NCI-H526 treated with DMSO at 0.1 percent for 48 hours (cell line): ENCODE measurements at places on chromosomes 5 and 9.

GRCh38 chr5:15489571-15490235 lies 10.3 kb upstream of the FBXL7 start:
- no peak for DNase-seq

DNA sequence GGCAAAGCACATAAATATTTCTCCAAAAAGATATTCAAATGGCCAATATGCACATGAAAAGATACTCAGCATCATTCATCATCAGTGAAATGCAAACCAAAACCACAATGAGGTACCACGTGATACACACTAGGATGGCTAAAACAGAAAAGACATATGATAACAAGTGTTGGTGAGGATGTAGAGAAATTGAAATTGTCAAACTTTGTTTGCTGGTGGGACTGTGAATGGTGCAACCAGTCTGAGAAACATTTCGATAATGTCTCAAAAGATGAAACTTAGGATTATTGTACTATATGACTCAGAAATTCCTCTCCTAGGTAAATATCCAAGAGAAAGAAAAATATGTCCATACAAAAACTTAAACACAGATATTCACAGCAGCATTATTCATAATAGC lies 8.6 kb upstream of the LHFPL2 start:
- DNase-seq = no peak

DNA sequence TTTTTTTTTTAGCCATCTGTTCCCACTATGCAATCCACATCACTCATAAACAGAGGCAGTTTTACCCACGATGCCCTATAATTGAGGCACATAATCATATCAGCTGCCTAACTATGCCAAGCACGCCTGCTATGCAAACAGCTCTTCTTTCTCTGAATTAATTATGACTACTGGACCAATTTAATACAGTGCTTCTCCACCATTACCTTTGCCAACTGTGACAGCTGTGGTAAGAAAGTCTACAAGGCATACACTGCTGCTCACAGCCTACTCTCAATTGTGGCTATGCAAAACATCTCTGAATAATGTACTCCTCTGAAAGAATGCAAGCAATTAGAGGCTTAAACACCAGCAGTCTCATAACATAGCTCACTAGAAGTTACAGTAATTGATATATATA lies 97.1 kb downstream of the DTWD2 start:
- peak; percentile 89 for DNase-seq

DNA sequence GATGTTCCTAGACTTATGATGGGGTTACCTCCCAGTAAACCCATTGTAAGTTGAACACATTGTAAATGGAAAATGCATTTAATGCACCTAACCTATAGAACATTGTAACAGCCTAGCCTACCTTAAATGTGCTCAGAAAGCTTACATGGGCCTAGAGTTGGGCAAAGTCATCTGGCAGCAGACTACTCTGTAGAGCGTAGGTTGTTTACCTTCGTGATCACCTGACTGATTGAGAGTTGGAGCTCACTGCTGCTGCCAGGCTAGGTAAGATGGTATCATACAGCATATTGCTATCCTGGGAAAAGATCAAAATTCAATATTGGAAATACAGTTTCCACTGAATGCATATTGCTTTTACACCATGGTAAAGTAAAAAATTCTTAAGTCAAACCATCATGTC lies 95.4 kb downstream of the HTR4 start:
- DNase-seq = no peak

DNA sequence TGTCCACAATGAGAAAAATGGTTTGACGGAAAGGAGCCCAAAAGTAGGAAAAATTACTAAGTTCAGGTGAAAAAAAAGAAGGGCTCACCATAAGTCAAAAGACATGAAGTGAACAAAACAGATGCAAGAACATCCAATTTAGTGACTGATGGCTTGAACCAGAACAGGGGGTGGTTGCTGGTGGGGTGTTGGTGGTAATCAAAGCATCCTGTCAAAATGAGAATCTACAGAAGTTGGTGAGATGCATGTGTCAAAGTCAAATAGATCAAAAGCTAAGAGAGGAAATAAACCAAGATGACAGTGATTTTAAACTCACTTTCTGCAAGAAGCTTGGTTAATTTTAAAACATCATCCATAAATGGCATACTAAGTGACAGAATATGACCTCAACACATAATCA lies 117.4 kb downstream of the MLLT3 start:
- no peak for DNase-seq

DNA sequence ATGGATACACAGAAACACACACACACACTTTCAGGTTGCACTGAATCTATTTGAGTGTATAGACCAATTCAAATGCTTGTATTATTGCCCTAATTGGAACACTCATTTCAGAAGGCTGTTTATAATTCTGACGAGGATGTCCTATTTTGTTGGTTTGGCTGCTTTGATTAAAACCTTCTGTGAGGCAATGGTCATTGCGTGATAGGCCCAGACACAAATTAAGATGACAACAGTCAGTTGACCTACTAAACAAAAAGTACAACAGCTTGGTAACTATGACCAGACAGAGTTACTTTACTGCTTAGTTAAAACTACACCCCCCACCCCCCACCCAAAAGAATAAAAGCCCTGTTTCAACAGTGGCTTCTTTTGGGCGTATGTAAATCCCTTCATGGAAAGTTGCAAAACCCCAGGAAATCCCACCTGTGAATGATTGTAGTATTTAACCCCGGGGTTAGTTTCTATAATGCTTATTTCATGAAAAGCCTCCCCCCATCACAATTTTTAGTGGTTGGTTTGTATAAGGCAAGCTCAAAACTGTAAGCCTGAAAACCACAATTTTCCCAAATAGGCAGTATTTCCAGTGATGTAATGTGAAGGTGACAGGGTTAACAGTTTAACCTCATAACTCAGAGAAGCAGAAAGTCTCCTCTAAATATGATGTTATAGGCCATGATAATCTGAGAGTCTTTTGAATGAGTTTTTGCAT lies 340.8 kb downstream of the FGF10 start:
- DNase-seq = no peak

DNA sequence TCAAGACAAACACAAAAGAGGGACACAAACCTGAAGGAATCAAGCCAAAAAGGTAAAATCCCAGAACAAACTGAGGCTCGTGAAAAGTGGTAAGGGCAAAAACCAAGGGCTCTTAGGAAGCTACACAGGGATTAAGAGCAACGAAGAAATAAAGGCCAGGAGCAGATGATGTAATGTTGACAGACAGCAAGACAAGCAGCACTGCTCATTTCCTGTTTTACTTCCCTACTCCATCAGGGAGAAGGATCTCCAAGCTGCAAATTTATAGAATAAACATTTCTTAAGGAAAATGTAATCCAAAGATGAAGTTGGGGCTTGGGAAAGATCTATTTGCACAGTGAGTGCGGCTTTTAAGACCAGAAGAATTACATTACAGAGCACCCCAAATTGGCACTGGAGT lies 182.3 kb upstream of the MAP1B start:
- DNase-seq = no peak

- DNase-seq = no peak
These were observed 216.8 kb upstream of the OTULINL start for GRCh38 chr5:14364576-14365472.

DNA sequence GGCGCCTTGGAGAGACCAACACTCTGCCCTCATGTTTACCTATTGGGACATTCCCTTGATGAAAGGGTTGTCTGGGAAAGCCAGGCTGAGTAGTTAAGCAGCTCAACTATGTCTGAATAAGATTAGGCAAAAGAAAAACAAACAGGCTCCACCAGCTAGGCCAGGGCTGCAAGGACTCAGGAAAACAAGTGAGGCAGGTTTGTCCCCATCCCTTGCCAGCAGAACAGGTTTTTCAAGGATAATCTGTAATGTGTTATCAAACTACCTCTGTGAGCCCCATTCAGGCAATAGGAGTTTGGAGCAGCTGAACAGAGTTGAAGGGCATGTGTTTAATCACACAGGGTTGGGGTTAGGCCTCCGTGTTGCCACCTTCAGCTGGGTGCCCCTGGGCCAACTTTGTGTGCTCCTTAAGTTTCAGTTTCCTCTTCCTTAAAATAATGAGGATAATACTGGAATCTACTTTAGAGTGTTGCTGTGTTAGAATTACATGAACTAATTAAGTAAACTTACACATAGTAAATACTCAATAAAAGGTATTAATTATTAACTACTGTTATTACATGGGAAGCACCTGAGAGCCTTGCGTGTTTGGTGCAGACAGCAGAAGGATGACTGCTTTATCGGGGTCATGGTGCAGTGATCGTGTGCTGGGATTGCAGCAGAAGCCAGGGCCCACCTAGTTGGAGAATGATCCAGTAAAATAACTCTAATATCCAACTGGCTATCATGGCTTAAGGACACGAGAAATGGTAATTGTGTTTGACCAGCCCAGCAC lies 72.1 kb upstream of the ATP10B start:
- peak; percentile 75 for DNase-seq

DNA sequence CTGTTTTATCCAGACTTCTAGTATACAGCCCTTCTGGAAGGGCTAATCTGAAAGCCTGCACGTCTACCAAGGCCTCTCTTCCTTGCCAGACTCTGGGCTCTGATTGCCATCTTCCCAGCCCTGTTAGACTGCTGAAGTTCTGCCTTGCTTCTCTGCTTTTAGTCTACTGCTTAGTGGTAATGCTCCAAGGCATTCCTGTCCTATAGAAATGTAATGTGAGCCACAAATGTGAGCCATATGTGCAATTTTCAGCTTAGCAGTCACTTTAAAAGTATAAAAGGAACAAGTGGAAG lies 32.1 kb downstream of the WNK2 start:
- no peak for DNase-seq

DNA sequence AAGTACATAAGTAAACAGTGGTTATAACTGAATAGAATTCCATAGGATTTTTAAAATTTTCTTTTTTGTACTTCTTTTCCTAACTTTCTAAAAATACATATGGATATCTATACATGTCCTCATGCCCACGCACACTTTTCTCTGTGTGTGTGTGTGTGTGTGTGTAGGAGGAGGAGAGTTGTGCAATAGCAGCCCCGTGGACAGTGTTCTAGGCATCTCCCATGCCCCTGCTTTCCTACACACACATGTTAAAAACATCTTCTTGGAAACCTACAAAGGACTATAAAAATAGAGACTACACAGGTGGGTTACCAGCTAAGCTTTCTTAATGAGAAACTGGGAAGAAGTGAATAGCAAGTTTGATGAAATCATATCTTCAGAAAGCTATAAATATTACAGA lies 19.8 kb upstream of the HEXB start:
- DNase-seq = no peak

GRCh38 chr9:122904466-122904822 lies 715 bp downstream of the RC3H2 start:
- no peak for DNase-seq

- no peak for DNase-seq
These were observed 230.0 kb upstream of the IRX1 start for GRCh38 chr5:3365501-3366215.

DNA sequence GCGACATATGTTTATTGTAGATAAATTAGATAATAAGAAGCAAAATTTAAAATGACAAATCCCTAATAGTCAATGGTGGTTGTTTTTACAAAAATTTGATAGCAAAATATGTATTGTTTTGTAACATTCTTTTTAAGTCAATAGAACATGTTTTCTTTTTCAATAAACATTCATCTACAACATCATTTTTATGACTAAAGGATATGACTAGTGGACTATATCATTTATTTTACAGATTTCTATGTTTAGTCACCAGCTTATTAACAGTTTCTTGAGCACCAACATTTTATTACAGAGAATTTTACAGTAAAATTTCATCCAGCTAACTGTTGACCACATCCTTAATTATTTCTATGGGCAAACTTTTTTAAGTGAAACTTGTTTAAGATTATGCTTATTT lies 114.7 kb upstream of the IL7R start:
- DNase-seq = no peak

DNA sequence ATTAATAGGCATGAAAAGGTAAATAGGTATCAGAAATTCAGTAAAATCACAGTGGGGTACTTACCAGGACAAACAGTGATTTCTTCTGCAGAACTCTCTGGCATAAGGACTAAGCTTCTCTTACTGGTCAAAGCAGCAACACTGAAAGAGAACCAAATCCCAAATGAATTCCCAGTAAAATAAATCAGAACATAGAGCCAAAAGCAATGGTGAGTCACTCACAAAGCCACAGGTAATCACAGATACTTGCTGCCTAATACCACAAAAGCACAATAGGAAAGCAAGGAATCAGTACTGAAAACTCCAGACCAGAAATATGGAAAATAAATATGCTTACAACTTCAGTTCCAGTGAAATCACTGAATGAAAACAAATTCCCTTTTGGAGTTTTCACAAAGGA lies 50.7 kb downstream of the UIMC1 start:
- no peak for DNase-seq

DNA sequence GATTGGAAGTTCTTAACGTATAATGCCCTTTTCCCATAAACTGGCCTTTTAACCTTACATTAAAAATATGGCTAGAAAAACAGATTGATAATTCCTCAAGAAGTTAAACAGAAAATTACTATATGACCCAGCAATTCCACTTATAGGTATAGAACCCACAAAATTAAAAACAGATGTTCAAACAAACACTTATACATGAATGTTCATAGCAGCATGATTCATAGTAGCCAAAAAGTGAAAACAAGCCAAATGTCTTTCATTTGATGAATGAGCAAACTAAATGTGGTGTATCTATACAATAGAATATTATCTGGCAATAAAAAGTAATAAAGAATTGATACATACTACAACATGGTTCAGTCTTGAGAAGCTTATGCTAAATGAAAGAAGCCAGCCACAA lies 35.5 kb downstream of the POU5F2 start:
- no peak for DNase-seq

- peak; percentile 33 for DNase-seq
These were observed 32.5 kb downstream of the FAM240B start for GRCh38 chr9:38687389-38687842.

GRCh38 chr5:7849681-7850394 lies 1.1 kb downstream of the CFAP90 start:
- DNase-seq = peak; percentile 33

DNA sequence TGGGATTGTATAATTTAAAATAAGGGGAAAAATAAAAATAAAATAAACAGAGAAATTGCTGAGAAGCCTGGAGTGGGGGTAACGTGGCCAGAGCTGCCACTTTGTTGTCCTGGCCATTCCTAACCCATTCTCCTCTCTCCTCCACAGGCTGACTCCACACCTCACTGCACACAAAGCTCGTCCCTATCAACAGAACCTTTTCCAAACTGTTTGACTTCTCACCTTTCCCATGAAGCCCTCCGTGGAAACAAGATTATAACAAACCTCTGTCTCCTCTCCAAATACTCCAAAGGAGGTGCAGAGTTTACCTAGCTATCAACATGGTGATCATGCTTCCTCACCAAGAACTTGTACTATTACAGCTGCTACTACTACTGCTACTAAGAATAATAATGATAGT lies 151.1 kb downstream of the GLIS3 start:
- DNase-seq = no peak

DNA sequence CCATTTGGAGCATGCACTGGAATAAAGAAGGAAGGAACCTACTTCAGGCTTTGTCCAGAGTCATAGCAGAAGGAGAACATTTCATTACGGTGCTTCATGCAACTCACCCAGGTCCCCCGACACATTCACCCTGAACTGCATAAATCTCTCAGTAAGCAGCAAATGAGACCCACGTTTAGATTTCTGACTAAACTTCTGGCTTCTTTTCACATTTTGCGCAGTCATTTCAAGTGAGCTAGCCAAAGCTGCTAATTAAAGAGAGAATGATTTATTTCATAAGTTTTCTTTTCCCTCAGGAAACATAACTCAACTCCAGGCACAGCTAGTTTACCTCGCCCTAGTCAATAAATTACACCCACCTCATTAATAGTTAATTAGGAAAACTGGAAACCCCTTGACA lies 88.6 kb upstream of the GAS1 start:
- no peak for DNase-seq
